Kidney tubule cell (primary cell): ENCODE measurements at places on chromosomes 5 and 9.

- peak; percentile 26 for DNase-seq
These were observed 118.6 kb downstream of the KDM4C start for GRCh38 chr9:6876195-6876894.

DNA sequence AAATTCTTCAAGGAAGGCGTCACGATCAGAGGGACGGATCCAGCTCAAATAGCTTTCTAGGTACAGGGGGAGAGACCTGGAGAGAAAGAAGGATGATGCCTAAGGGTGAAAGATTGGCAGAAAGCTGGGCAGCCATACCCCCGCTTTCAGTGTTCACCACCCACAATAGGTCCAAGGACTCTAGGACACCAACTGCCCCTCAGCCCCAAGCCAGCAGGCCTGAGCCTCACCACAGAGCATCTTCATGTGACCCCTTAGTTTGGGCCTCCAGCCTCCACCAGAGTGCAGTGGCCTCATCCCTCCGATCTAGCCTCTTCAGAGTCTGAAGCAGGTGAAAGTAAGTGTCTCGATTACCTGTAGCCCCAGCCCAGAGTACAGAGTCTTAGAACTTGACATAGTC lies 1.7 kb upstream of the VCP start:
- DNase-seq, result no peak

DNA sequence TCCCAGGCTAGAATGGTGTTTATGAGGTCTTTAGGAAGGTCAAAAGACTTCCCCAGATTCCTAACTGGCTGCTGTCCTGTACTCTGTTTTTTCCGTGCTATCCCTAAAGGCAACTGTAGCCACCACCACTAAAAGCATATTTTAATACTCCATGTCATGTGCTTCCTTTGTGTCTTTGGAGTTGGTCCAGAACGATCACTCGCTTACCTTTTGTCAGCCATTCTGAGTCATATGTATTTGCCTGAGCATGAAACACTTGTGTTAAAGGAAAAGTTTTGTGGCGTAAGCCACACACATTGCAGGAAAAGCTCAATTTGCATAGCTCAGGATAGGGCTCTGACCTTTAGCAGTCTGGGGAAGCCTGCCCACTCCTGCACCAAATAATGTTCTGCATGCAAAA lies 299.6 kb downstream of the NTRK2 start:
- peak; percentile 60 for DNase-seq

GRCh38 chr5:54548565-54548964 lies 31.0 kb downstream of the SNX18 start:
- no peak for DNase-seq

DNA sequence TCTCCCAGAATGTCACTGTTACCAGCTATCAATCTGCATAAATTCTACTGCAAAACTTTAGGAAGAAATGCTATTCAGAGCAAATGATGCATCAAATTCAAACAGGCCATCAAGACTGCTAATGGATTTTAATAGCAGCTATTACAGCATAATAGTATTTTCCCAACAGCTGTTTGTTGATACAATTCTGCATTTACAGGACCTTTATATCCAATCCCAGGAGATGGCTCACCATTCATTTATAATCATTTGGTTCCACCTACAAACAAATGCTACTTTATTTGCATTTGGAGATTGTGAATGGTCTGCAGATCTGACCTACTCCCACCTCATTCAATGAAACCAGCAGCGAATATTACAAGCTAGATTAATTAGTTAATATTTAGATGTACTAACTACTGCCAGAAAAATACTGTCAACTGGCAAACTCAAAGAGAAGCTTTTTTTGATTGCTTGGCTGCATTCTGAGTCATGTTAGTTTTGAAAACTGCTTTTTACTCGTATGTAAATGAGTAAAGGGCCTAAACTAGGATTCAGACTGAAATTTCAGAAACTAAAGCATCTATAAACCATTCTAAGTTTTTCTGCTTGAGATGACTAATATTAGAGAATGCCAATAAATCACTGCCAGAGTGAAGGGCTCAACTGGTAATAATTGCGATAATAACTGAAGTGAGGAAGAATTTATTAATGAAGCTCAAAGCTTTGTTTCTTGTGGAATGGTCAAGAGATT lies 7.1 kb upstream of the PCA3 start:
- peak; percentile 12 for DNase-seq

- no peak for DNase-seq
These were observed 20.2 kb upstream of the BARHL1 start for GRCh38 chr9:132562306-132562573.

- DNase-seq, result no peak
These were observed 10.1 kb upstream of the EFNA5 start for GRCh38 chr5:107680799-107681198.

GRCh38 chr5:163968651-163969050 lies 463.2 kb downstream of the MAT2B start:
- no peak for DNase-seq

- no peak for DNase-seq
These were observed 89.1 kb upstream of the OTULINL start for GRCh38 chr5:14492331-14492964.

DNA sequence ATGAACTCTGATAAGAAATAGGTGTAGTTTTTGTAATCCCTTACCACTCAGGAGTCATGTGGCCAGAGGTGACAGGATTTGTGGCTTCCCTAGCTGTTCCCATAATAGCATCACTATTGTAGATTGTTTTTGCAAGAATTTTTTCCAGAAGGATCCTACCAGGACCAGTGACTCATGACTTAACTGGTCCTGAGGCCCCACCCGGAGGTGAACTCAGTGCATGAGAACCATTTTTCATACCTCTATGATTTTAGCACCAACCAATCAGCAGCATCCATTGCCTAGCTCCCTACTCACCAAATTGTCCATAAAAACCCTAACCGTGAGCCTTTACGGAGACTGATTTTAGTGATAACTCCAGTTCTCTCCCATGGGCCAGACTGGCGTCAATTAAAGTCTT lies 484.8 kb downstream of the PSAT1 start:
- peak; percentile 38 for DNase-seq

- peak; percentile 92 for DNase-seq
These were observed 81.8 kb downstream of the ZNF618 start for GRCh38 chr9:113957821-113958341.

DNA sequence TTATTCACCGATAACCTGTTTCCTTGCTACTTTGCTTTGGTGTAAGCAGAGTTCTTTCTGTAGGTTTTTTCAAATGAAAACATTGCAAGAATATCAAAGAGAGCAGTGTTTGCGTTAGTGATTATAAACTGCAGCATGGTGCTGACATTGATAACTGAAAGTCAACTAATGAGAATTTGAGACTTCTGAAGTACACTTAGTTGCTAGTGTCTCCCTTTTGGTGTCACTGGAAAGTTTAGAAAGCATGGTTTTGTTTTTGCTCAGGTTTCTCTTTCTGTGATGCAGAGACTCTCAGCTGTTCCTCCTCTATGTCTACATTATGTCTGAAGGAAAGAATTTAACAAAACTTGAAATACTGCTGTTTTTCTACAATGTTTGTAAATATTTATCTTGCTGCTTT lies 80.2 kb upstream of the ZNF169 start:
- DNase-seq, result no peak

GRCh38 chr9:120261419-120261818 lies 318.5 kb downstream of the CDK5RAP2 start:
- no peak for DNase-seq

DNA sequence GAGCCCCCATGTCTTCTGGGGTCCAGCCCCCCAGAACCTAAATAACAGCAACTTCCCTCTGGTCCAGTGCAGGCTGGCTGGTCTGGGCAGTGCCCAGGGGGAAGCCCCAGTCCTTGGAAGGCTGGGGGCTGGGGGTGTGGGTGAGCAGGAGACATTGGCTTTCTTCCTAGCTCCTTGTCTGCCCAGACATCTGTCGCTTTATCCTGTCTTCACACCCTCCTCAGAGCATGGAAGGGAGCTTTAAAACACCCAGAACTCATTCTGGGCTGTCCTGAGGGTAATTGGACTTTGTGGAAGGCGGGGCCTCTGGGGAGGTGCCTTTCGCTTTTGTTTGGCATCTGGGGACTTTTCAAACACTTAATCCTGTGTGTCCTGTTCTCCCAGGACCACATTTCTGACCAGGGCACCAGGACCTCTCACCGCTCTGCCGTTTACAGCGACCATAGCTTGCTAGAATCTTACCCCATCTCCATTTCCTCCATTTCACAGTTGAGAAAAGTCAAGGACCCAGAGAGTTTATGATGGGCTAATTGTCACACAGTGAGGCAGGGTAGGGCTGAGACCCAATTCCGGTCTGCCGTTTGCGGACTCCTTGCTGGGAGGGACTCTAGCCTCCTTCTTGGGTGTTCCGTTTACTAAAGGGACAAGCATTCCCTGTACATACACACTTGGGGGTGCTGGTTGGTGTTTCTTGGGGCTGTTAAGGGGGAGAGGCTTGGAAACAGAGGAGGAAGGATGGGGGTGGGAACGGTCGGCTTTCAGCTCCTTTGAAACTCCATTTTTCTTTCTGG lies 1.1 kb downstream of the GSN start:
- peak; percentile 38 for DNase-seq

DNA sequence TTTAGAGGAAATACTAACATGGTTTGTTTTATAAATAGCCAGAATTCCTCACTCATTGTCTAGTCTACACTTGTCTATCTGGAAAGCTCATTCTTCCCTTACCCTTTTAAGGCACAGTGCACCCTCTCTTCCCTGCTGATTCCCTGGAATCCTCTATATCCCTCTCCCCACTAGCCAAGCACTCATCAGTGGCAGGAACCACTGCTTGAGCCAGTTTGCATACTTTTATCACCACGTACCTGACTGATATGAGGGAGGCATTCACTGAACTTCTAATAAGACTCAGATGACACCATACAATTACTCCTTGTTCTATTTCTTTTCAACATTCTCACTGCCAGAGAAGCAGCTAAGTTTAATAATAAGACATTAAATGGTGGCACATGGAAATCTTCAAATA lies 134.9 kb downstream of the EFNA5 start:
- DNase-seq, result no peak

DNA sequence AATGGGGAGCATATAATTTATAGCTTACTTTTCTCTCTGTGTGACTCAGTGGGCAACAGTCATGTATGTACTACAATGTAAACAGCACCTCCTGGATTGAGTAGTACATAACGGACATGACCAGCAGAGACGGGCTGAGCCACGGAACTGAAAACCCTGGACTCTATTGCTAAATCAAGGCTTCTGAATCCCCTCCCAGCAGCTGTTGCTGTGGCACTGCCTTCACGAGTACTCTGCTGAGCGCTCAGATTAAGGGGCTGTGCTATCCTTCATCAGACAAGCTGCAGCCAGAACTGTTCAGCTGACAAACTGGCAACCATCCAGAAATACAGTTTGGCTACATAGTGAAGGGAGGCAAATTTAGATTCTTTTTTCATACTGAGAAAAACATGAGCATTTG lies 131.3 kb upstream of the CCDC180 start:
- no peak for DNase-seq

DNA sequence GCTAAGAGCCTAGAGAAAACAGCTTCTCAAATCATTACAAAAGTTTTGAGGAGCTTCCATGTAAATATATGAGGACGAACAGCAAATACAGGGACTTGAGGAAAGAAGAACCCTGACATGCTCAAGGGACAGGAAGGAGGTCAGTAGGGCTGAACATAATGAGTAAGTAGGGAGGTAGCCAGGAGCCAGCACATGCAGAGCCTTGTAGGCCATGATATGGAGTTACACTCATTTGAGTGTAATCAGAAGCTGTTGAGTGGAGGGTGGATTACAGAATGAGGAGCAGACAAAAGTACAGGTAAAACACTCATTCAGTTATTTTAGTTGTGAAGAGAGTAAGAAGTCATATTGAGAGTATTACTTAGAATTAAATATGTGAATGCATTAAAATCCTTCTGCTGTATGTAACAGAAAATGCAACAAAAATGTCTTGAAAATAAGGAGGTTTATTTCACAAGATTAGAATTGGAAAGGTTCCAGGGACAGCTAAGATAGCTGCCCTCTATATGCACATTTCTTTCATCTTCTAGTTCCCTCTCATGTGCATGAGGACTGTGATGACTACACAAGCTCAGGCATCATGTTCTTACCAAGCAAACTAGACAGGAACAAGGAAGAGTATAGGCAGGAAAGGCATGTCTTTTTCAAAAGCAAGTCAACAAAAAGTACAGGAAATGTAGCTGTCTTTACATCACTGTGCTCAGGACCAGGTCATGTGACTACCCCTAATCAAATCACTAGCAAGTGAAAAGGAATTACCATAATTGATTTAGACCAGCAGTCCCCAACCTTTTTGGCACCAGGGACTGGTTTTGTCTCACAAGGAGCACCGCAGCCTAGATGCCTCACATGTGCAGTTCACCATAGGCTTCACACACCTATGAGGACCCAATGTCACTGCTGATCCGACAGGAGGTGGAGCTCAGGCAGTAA lies 87.2 kb downstream of the TMEM232 start:
- DNase-seq, result no peak

- peak; percentile 58 for DNase-seq
These were observed 39.3 kb downstream of the UBE2D2 start for GRCh38 chr5:139600336-139600949.

DNA sequence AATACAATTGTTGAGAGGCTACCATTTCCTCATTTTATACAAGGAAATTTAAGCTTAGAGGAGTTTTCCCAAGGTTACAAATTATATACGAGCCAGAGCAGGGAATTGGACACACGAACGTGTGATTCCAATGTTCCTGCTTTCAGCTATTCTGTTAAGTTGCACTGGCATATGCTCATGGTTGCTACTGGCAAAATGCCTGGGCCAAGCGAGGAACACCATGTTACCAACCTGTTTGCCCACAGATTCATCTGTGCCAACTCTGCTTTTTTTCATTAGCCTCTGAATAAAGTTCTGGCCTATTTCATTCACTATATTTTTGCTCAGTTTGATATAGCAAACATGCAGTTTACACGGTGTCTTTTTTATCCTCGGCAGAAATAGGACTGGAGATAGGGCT lies 5.1 kb upstream of the C5orf46 start:
- DNase-seq, result no peak
